ENCODE measurements at places on chromosomes 7 and 10. TPM values are rescaled to one million over a fixed set of nuclear protein-coding genes. Genes with fewer than 3 reads are reported as not detected.

The RELN gene
- total RNA-seq, result 2.4 TPM

The ACTR3C gene
- total RNA-seq, result 0.38 TPM

The KCND2 gene
- 8.0 TPM for total RNA-seq

The PHYH gene
- 47.4 TPM for total RNA-seq

The NEUROD6 gene
- total RNA-seq, result not detected

The PVRIG gene
- not detected for total RNA-seq

The FKBP6 gene
- total RNA-seq, result not detected

The ELFN1 gene
- 0.51 TPM for total RNA-seq

The COL13A1 gene
- 0.17 TPM for total RNA-seq

The ADAM22 gene
- total RNA-seq, result 8.1 TPM

The NODAL gene
- total RNA-seq, result not detected

The PTPRE gene
- total RNA-seq, result 66.8 TPM

The HOXA10 gene
- total RNA-seq, result 20.0 TPM

The DYDC2 gene
- not detected for total RNA-seq

The UCN3 gene
- not detected for total RNA-seq

The ABCC2 gene
- 2.0 TPM for total RNA-seq

The CALHM3 gene
- not detected for total RNA-seq

The CARD11 gene
- total RNA-seq, result 0.88 TPM

The POLR2J gene
- total RNA-seq, result 25.8 TPM

The TAS2R4 gene
- 0.51 TPM for total RNA-seq

The NRG3 gene
- total RNA-seq, result 0.22 TPM

The ZCCHC24 gene
- total RNA-seq, result 51.2 TPM

The MSMB gene
- not detected for total RNA-seq

The POLR2J2 gene
- 2.1 TPM for total RNA-seq

The PDE6C gene
- not detected for total RNA-seq

The ACSL5 gene
- total RNA-seq, result 50.5 TPM

The CTTNBP2 gene
- total RNA-seq, result 10.1 TPM

The NPS gene
- not detected for total RNA-seq

Data from subcutaneous adipose tissue (tissue), 4 donors.